ENCODE measurements at places on chromosomes 6 and 20. TPM values are rescaled to one million over a fixed set of nuclear protein-coding genes. Genes with fewer than 3 reads are reported as not detected.

- no peak for DNase-seq
Measured at GRCh38 chr20:15654208-15654649, 919.0 kb downstream of the KIF16B start.

Gene WFDC12
- not detected for total RNA-seq

DNA sequence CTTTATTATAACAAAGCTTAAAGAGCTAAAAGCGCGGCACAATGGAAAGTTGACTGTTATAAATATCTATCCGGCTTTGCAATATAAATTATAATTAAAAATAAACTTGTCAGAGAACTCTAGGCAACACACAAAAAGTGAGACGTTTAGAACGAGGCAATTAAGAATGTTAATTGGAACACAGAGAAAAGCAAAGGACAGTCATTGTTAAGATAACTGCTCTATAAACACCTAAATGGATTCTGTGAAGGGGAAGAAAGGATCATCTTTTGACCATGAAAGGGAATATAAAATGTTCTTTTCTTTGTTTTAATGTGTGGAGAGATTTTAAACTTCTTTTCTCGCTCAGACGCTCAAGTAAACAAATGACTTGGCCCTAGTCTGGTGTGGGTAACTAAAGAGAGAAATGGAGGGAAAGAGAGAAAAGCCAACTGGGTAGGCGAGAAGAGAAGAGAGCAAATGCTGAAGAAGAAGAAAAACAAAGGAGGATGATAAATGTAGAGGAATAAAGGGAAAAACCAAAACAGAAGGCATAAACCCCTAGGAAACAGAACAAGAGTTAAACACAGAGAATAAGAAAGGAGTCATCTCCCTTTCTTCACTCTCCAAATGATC, 9.3 kb upstream of the SALL4 start:
- DNase-seq, result no peak

DNA sequence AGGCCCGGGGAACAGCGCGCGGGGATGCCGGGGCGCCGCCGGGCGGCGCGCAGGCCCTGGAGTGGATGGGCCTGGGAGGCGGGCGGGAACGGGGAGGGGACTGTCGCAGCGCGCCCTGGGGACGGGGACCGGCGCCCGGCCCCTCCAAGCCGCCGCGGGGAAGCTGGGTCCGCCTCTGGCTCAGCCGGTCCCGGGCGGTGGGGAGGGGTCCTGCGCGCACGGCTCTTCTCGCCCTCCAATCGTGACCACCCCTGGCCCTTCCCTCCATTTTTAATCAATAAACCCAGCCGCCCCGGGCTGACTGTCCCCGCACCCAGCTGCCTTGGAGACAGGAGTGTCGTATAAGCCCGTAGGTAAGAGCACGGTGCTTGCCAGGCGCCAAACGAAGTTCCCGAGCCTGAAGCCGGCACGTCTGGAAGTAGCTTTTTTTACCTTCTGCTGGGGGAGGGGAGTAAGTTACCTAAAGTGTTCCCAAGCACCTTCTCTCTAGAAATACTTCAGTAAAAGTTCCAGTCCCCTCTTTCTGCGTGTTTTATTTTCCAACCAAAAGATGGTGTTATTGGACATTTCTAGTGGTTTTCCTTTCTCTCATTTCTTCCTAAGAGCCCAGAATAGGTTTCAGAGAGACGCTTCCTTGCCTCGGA, 780 bp upstream of the TAF4 start:
- DNase-seq, result peak; percentile 64

- no peak for DNase-seq
Measured at GRCh38 chr6:15096894-15097837, 148.7 kb upstream of the JARID2 start.

DNA sequence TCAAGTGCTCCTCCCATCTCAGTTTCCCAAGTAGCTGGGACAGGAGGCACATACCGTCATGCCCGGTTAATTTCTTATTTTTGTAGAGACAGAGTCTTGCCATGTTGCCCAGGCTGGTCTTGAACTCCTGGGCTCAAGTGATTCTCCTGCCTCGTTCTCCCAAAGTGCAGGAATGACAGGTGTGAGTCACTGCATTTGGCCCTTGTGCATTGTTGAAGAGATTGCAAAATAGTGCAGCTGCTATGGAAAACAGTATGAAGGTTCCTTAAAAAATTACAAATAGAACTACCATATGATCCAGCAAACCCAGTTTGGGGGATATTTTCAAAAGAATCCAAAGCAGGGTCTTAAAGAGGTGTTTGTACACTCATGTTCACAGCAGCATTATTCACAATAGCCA, 69.1 kb downstream of the GJA10 start:
- DNase-seq, result no peak

- no peak for DNase-seq
Measured at GRCh38 chr6:56643379-56644089, 845 bp upstream of the DST start.

GRCh38 chr6:42166444-42167141, 6.6 kb upstream of the GUCA1A start:
- DNase-seq, result peak; percentile 86

DNA sequence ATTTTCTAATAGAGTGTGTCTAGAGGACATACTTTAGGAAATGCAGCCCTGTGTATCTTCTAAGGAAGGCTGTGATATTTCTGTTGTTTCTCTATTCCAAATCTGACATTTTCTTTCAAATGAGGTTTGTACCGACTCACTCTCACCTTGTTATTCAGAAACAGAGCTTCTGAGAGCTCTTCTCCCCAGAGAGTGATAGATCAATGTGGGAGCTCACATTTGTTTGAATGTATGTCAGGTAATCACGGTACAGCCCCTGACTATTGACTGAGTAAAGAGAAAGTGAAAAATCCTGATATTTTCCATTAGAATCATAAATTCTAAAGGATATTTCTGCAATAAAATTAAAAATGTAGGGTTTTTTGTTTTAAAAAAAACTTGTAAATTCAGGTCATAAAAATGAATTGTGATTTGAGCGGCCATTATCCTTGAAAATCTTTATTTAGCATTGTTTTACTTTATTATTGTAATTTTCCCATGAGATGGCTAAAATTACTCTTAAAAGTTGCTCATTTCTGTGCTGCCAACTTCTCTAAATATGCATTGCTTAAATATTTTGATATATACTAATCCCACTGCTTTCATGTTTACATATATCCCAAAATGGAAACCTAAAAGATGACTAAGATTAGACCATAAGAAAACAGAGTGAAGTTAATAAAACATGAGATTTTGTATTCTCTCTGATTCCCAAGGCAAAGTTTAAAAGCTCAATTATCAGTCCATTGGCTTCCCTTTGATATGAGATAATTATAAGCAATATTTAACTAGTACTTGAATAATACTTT, 1226.8 kb upstream of the CITED2 start:
- no peak for DNase-seq

Gene DAAM2
- total RNA-seq, result not detected

GRCh38 chr6:72248621-72249020, 362.3 kb downstream of the RIMS1 start:
- DNase-seq, result no peak

- no peak for DNase-seq
Measured at GRCh38 chr6:85484948-85485347, 35.1 kb downstream of the NT5E start.

- no peak for DNase-seq
Measured at GRCh38 chr6:112839525-112839961, 492.4 kb downstream of the RFPL4B start.

Gene PACRG
- not detected for total RNA-seq

Gene CSNK2B
- total RNA-seq, result 236 TPM

Gene GPLD1
- total RNA-seq, result 0.42 TPM

- DNase-seq, result no peak
Measured at GRCh38 chr6:121694801-121695251, 259.4 kb downstream of the GJA1 start.

GRCh38 chr6:34914358-34914757, 25.3 kb downstream of the ANKS1A start:
- no peak for DNase-seq

DNA sequence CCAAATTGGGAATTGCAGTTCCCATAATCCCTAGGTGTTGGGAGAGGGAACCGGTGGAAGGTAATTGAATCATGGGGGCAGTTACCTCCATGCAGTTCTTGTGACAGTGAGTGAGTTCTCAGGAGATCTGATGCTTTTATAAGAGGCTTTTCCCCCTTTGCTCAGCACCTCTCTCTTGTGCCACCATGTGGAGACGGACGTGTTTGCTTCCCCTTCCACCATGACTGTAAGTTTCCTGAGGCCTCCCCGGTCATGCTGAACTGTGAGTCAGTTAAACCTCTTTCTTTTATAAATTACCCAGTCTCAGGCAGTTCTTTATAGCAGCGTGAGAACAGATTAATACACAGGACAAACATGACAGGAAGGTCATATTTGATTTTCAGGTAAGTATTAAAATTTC, 25.3 kb upstream of the HECA start:
- DNase-seq, result peak; percentile 53

- peak; percentile 86 for DNase-seq
Measured at GRCh38 chr6:26183581-26184366, 96.5 kb downstream of the HFE start.

Gene ADTRP
- 0.47 TPM for total RNA-seq

DNA sequence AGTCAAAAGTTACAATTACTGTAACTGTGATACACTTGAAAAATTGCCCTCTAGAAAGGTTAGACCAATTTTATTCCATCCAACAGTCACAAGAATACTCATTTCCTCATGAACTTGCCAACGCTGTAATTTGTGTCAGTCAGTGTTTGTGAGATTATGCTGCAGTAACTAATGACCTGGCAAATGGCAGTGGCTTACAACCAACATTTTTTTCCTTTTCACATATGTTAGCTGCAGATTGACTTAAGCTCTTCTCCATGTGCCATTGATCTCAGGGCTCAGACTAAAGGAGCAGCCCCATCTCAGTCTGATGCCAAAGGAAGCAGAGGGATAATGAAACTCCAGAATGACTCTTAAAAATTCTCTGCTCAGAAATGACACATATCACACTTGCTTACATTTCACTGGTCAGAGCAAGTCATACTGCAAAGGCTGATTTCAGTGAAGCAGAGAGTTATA, 92.3 kb upstream of the ELOVL5 start:
- DNase-seq, result peak; percentile 43

- no peak for DNase-seq
Measured at GRCh38 chr20:52913650-52914387, 58.3 kb upstream of the TSHZ2 start.

Gene RAET1E
- total RNA-seq, result not detected

- no peak for DNase-seq
Measured at GRCh38 chr6:162262466-162263196, 464.9 kb downstream of the PRKN start.

Gene STX11
- total RNA-seq, result 29.0 TPM

Gene PRDM13
- total RNA-seq, result 0.14 TPM

GRCh38 chr6:75484535-75484934, 9.1 kb downstream of the FILIP1 start:
- no peak for DNase-seq

DNA sequence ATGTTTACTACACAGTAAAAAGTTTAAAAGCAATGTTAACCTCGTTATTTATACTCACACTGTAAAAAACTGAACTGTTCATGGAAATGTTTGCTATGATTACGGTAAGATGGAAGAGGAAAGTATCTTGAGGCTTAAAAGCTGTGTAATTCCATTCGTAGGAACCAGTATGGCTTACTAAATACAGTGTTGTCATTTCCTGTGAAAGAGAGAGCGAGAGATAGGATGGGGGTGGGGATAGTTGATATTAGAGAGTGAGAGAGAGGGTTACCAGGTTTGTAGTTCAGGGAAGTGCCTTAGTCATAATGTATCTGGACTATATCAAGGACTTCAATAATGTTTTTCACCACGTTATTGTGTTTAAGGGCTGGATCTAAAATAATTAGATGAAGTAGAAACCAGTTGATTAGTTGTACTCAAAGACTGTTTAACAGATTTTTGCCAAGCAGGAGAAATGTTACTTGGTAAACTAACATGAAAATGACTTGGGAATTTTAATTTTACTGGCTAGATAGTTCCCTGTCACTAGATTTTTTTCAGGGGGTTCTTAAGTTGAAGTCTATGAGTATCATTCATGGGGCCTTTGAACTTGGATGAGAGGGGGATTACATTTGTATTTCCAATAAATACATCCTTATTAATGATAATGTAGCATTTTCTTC, 30.4 kb downstream of the AFDN start:
- no peak for DNase-seq

GRCh38 chr20:49812507-49813304, at the start of gene SLC9A8:
Gene SLC9A8, plus strand, starts transcription at chr20:49812828. Its CDS starts 95 bp downstream, at chr20:49812923.
- DNase-seq, result peak; percentile 89

Gene SAMD10
- total RNA-seq, result 26.0 TPM

Gene NKAIN4
- not detected for total RNA-seq

- DNase-seq, result no peak
Measured at GRCh38 chr6:17972074-17972952, 15.1 kb downstream of the KIF13A start.

GRCh38 chr6:107589199-107589598, 99.3 kb downstream of the SOBP start:
- no peak for DNase-seq

- no peak for DNase-seq
Measured at GRCh38 chr20:17762243-17762872, 62.6 kb downstream of the BANF2 start.

GRCh38 chr6:150409576-150410066, 40.8 kb downstream of the IYD start:
- no peak for DNase-seq
